ENCODE measurements at places on chromosomes 5 and 9.

- no peak for DNase-seq
Measured at GRCh38 chr9:128214571-128215490, 11.7 kb downstream of the DNM1 start.

GRCh38 chr9:87336914-87337333 lies 160.7 kb upstream of the DAPK1 start:
- peak; percentile 0 for DNase-seq

DNA sequence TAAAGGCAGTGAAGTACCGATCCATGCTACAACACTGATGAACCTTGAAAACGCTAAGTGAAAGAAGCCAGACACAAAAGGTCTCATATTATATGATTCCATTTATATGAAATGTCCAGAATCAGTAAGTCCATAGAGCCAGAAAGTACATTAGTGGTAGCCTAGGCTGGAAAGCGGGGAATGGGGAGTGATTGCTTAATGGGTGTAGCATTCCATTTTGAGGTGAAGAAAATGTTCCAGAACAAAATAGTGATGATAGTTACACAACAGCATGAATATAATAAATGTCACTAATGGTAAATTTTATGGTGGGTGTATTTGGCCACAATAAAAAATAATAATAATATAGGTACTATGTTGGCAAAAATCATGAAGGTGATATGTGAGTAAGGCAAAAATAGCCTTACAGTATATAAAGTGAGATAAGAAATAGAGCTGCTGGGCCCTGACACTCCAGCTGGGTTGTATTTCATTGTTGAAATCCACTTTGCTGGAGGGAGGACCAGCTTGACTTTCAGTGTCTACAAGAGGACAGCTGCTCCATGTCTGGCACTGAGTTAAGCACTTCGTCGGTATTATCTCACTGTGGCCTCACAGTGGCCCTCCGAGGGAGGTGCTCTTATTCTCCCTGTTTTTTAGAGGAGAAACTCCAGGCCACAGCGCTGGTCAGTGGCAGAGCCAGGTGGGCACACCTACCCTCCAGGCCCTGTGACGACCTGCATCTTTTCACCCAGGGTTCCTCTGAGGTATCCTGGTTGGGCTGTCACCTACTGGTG lies 22.4 kb upstream of the ANGPTL2 start:
- DNase-seq, result no peak

DNA sequence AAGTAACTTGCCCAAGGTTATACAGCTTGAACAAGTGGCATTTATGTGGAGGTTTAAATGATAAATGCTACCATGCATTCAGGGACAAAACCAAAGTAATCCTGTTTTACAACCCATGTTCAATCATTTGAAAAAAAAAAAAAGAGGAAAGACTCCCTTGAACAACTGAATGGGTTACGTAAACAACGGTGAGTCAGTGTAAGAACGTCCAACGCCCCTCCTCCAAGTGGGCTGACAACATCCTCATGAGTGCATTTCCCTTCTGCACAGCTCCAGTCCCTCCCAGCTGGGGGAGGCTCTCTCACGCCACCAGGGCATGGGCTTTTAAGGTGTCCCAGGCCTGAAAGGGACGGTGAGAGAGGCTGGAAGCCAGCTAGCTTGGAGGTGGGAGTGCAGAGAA lies 90.0 kb downstream of the PRRT1B start:
- peak; percentile 4 for DNase-seq

GRCh38 chr5:167576126-167576525 lies 715.3 kb upstream of the WWC1 start:
- DNase-seq, result no peak

- no peak for DNase-seq
Measured at GRCh38 chr9:93419023-93419422, 32.5 kb upstream of the FAM120A start.

DNA sequence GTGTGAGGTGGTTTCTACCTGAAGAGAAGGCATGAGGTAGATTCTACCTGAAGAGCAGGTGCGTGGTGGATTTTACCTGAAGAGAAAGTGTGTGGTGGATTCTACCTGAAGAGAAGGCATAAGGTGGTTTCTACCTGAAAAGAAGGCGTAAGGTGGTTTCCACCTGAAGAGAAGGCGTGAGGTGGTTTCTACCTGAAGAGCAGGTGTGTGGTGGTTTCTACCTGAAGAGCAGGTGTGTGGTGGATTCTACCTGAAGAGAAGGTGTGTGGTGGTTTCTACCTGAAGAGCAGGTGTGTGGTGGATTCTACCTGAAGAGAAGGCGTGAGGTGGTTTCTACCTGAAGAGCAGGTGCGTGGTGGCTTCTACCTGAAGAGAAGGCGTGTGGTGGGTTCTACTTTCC lies 192.8 kb downstream of the MED10 start:
- no peak for DNase-seq

DNA sequence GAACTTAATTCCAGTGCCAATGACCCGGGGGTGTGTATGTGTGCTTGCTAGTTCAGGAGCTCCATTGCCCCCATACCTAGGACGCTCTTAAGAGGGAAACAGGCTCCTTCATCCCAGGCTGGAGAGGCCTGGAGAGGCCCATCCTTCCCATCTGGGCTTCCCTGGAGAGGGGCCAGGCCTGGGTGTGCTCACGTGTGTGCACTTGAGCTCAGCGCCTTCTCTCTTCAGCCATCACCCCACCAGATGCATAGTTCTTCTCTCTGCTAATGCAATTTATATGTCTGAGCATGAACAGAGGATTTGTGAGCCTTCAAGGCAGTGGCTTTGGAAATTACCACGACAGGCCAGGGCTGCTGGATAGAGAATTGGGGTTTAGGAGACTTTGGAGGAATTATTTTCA lies 48.6 kb upstream of the SHB start:
- DNase-seq, result no peak

GRCh38 chr5:114782869-114783268 lies 386.8 kb downstream of the TRIM36 start:
- no peak for DNase-seq

GRCh38 chr5:308672-309271 lies 12.7 kb upstream of the AHRR start:
- DNase-seq, result no peak

GRCh38 chr9:71637926-71638325 lies 130.4 kb downstream of the CEMIP2 start:
- DNase-seq, result no peak

GRCh38 chr5:150674341-150674821 lies 13.3 kb downstream of the MYOZ3 start:
- no peak for DNase-seq

- DNase-seq, result no peak
Measured at GRCh38 chr9:131204285-131204684, 72.0 kb downstream of the FAM78A start.

DNA sequence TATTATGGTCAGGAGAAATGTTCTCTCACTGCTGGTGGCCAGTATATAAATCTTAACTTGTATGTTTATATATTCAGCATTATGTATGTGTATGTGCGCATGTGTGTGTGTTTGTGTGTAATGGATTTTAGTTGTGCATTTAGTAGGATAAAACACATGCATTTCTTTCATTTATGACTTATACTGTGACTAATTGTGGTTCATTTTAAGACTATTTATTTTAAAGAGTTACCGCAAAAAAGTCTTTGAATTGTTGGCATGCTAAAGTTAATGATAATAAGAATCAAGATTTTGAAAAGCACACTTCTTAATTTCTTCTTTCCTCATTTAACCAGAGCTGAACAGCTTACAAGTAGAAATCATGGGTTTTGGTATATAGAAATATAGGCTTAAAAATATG lies 60.9 kb downstream of the RAI14 start:
- no peak for DNase-seq

GRCh38 chr9:86734771-86735170 lies 212.5 kb downstream of the GAS1 start:
- DNase-seq, result no peak

DNA sequence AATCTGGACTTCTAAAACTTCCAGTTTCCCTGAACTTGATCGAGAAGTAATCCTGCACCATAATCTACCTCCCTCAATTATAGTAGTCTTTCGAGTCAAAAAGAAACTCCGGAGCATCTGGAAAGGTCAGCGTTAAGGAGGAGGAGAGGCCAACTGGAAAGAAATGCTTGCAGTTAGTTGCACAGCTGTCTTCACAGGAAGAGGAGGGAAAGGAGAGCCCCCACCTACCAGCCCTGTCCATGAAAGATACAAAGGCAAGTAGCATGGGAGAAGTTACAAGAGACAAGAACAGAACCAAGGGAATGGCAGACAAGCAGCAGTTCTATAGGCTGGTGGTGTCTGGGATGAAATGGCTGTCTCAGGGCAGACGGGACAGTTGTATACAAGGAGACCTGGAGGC lies 170.6 kb downstream of the RAB3C start:
- DNase-seq, result no peak

- DNase-seq, result no peak
Measured at GRCh38 chr5:95241-95980, 3.4 kb downstream of the PLEKHG4B start.

DNA sequence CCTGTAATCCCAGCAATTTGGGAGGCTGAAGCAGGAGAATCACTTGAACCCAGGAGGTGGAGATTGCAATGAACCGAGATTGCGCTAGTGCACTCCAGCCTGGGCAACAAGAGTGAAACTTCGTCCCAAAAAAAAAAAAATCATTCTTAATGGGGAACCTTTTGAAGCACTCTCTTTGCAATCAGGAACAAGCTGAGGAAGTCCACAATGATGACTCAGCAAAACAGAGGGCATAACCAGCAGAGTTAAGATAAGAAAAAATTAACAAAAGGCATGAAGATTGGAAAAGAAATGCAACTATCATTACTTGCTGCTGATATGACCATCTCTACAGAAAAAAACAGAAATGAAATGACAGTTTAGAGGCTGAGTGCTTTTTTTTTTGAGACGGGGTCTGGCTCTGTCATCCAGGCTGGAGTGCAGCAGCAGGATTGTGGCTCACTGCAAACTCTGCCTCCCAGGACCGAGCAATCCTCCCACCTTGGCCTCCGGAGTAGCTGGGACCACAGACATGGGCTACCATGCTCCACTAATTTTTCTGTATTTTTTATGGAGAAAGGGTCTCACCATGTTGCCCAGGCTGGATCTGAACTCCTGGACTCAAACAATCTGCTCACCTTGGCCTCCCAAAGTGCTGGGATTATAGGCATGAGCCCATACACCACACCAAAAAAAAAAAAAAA lies 88.0 kb downstream of the FNBP1 start:
- no peak for DNase-seq

GRCh38 chr5:122078116-122079110 lies at the start of gene LOX:
Gene LOX, minus strand, starts transcription at chr5:122078259. Its CDS starts 274 bp downstream, at chr5:122077985.
- peak; percentile 12 for DNase-seq

DNA sequence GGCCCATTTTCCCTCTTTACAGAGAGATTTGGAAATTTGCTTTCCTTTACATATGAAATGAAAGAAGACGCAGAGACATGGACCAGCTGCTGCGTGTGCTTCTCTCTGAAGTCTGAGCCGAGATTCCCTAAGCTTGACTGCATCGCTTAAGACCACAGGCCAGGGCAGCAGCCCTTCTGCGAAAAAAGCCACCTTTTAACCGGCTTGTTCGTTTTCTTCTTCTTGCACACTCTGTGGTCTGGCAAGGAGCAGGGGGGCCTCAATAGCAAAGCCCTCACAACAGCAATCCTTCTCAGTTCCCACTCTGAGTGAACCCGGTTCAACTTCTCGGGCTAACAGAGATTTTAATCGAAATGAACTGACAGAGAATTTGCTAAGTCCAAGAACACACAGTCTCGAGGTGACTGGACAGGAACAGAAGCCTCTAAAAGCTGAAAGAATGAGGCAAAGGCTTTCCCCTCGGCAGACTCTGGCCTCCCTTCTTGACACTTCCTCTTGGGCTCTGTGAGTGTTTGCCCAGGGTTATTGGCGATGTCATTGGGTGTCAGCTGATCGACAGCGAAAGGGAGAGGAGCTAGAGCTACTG lies 512.9 kb upstream of the KLF4 start:
- no peak for DNase-seq

GRCh38 chr9:127706836-127707241 lies at the start of gene CFAP157:
Gene CFAP157, plus strand, starts transcription at chr9:127706988. Its CDS starts 44 bp downstream, at chr9:127707032.
- no peak for DNase-seq

DNA sequence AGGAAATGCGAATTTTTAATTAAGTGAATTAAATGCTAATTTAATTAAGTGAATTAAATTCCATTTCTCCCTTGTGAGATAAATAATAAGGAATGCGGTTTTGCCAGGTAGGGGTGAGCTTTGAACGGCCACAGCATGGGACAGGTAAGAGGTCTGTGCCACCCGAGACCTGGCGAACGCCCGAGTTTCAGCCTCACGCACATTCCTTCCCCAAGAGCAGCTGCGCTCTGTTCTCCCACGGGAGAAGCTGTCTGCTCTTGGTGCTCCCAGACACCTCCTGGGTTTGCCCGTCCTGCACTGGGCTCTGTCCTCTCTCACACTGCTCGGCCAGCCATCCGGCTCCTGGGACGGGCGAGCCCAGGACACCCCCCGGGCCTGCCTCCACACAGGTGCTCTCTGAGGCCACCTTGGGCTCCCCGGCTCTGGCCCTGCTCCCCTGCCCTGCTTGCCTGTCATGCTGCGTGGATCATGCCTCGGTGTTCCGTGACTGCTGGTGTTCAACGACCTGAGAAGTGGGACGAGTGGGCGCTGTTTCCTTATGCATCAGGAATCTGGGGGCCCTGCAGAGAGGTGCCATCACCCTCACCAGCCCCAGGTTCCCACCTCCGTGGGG lies 13.7 kb upstream of the CAMSAP1 start:
- no peak for DNase-seq

DNA sequence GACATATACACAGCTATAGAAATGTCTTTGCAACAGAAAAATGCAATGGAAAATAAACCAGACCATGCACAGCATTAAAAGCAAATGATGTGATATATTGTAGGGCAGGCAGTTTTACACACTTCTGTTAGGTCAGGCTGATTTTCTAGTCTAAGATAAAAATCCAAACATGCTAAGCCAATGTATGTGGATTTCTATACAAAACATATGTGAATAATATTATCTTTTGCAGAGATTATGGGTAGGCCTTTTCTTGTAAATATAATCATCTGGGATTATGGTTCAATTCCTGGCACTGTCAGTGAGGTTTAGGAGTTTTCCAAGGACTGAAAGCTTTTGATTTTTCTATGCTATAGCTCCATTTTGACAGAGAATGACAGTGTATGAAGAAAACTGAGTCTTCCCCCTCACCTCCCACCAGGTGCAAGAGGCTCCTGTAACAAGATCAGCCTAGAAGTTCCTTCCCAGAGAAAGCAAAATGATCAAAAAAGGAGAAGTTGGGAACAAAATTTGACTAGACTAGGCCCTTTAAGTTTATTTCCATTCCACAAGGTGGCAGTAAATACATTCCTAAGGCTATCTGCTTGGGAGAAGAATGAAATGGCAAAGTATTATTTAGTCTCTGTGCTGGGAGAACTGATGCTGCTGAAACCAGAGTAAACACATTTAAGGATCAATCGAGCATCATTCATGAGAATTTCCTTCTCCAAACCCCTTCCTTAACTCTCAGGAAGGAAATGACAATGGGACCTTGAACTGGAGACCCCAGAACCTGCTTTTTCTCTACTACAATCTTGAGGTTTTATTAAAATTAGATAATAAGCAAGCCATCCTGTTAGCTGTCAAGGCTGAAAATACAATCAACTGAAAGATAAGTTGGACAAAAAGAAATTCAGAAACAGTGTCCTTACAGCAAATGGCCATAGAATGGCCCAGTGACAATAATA lies 133.0 kb upstream of the TUT7 start:
- peak; percentile 66 for DNase-seq

- DNase-seq, result no peak
Measured at GRCh38 chr9:3032898-3033297, 189.0 kb upstream of the PUM3 start.

- no peak for DNase-seq
Measured at GRCh38 chr5:121273833-121274433, 577.7 kb upstream of the FTMT start.

GRCh38 chr9:108073823-108074222 lies 584.3 kb upstream of the KLF4 start:
- DNase-seq, result no peak

GRCh38 chr5:11724940-11725339 lies 179.3 kb downstream of the CTNND2 start:
- peak; percentile 96 for DNase-seq

GRCh38 chr5:74801941-74802340 lies 34.9 kb downstream of the NSA2 start:
- DNase-seq, result no peak
